Cerebellum (tissue), 4 donors: ENCODE measurements at places on chromosomes 1 and 21.

GRCh38 chr1:242467556-242468145, 56.8 kb downstream of the PLD5 start:
- peak; percentile 72 for DNase-seq

DNA sequence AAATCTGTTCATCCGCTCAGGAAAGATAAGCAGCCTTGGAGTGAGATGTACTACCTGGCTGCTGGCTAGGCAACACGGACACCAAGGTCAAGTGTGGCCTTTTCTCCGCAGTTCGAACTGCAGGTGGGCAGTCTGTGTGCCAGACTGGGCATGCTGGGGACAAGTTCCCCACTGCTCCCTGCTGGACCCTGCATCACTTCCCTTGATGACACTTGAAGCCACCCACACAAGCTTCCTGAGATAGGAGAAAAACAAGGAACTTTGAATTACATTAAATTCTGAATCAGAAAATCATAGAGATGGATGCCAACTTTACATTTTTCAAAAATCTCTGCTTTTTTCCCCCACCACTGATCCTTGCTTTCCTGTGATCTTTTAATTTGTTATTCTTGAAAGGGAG, 38.3 kb downstream of the BEND5 start:
- no peak for DNase-seq

- no peak for DNase-seq
These were observed 66.1 kb upstream of the CXADR start for GRCh38 chr21:17446737-17447136.

DNA sequence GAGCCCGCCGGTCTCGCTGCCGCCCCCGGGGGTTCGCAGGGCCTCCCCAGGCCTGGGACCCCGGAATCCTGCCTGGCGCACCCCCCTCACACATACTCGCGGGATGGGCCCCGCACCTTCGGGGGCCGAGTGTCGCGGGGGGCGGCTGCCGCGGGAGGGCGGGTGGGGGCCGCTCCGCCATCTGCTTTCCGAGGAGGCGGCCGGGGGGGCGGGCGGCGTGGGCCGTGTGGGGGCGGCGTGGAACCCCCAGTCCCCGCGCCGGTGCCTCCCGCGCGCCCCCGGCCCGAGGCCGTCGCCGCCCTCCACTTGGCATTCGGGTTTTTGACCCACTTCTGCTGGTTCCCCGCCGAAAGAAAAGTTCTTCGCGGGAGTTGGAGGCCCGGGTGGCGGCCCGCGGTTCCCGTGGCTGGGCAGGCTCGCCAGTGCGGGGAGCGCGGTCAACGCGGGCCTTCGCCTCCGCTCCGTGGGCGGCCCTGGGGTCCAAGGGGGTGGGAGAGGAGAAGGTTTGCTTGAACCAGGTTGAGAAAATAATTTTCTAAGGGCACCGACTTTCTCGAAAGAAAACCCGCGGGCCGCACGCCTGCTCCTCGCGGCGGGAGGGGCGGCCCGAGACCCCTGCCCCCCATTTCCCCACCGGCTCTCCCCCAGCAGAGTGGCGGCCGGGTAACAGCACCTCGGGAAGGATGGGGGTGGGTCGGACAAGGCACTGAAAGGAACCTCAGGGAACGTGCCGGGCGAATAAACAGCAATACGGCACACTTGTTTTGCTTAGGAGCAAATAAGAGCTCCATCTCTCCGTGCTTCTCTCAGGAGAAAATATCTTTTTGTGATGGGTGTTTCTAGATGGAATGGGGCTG, 1.6 kb downstream of the PHF13 start:
- no peak for DNase-seq
